ENCODE measurements at places on chromosomes 6 and 20.

GRCh38 chr6:140058863-140059262, 684.4 kb upstream of the CITED2 start:
- no peak for DNase-seq

DNA sequence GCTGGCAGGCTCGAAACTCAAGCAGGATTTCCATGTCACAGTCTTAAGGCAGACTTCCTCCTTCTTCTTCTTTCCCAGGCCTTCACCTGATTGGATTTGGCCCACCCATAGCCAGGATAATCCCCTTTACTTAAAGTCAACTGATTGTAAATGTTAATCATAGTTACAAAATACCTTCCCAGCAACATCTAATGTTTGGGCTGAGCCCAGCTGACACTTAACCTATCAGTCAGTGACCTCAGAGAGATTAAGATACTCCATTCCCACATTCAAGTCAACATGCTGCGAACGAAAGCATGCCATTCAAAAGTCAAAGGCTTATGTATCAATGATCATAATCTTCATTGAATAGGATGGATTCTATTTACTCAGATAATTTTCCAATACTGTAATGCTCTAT, 16.0 kb downstream of the MAP7 start:
- no peak for DNase-seq

DNA sequence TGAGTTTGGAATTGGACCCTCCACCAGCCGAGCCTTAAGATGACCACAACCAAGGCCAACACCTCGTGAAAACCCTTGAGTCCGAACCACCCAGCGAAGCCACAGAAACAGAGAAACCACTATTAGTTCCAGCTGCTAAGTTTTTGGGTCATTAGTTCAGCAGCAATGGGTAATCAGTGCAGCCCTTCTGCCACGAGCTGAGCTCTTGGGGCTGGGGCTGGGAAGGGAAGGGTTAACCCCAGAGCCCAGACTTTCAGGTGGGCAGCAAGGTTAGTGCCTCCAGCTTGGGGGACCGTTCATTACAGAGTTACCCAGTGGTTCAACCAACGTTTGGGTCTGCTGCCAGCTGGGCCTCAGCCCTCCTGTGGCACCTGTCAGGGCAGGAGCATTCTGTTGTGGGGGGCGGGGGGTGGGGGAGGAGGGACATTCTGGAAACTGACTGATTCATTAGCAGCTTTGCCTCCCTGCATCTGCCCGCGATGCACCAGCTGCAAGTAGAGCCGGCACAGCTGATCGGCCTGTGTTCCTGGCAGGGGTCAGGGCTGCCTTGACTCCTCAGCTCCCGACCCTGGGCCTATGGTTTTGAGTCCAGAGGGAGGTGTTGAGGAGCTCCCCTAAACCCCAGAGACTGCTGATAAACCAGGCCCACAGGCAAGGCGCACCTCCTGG, 52.7 kb downstream of the TGM2 start:
- peak; percentile 7 for DNase-seq

GRCh38 chr6:36717871-36718540, 20.4 kb downstream of the RAB44 start:
- DNase-seq: no peak

- no peak for DNase-seq
Observed at GRCh38 chr6:41929924-41930323, 8.6 kb downstream of the BYSL start.

DNA sequence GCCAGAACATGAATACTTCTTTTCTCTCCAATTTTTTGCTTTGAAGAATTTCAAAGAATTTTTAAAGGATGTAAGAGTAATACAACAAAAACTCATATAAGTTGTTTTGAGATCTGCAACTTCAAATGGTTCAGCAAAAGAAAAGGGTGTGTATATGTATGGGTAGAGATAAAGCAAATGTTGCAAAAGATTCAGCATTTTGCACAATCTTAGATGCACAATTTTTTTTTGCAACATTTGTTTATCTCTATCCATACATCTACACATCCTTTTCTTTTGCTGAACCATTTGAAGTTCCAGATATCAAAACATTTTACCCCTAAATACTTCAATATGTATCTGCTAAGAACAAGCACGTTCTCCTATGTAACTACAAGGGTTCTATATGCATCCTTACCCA, 47.4 kb upstream of the FAM83C start:
- no peak for DNase-seq

GRCh38 chr6:80523010-80523409, 416.5 kb downstream of the BCKDHB start:
- DNase-seq: no peak

DNA sequence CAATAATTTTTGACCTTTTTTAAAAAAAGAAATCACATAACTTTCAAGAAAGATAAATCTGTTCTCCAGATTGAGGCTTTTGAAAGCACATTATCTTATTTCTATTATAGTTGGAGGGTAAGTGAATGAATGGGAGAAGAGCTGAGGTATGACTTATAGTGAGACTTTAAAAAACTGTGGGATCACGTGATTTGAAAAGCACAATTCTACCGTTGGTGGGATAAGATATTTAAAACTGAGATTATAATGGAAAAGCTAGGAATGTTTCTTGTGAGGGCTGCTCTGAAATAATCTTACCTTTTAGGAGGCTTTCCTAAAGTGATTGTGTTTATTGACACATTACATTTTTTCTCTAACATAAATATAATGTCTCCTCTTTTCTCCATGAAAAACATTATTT, 9.5 kb upstream of the OPN5 start:
- DNase-seq: no peak

DNA sequence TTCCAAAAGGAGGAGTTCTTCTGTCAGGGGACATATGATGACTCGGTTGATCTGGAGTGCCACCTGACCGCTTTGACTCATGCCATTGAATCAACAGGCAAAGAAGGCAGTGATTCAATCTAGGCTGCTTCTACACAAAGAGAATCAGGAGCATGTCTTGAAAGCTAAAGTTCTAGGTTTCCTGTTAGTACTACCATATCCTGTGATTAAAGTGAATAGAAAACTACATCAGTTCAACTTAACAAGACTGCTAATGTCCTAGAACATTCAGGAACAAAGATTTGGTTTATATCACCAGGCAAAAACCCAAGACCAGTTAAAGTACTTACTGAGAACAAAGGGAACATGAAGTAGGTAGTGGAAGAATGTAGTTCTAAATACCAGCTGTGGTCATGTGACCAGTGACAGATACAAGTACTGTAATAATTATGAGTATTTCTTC, 216.8 kb upstream of the SGK1 start:
- no peak for DNase-seq

GRCh38 chr20:1721687-1722512, 64.3 kb upstream of the SIRPG start:
- no peak for DNase-seq

GRCh38 chr6:51019806-51020205, 201.1 kb downstream of the TFAP2B start:
- DNase-seq: no peak

GRCh38 chr6:149933036-149933435, 8.8 kb upstream of the ULBP2 start:
- DNase-seq: no peak

DNA sequence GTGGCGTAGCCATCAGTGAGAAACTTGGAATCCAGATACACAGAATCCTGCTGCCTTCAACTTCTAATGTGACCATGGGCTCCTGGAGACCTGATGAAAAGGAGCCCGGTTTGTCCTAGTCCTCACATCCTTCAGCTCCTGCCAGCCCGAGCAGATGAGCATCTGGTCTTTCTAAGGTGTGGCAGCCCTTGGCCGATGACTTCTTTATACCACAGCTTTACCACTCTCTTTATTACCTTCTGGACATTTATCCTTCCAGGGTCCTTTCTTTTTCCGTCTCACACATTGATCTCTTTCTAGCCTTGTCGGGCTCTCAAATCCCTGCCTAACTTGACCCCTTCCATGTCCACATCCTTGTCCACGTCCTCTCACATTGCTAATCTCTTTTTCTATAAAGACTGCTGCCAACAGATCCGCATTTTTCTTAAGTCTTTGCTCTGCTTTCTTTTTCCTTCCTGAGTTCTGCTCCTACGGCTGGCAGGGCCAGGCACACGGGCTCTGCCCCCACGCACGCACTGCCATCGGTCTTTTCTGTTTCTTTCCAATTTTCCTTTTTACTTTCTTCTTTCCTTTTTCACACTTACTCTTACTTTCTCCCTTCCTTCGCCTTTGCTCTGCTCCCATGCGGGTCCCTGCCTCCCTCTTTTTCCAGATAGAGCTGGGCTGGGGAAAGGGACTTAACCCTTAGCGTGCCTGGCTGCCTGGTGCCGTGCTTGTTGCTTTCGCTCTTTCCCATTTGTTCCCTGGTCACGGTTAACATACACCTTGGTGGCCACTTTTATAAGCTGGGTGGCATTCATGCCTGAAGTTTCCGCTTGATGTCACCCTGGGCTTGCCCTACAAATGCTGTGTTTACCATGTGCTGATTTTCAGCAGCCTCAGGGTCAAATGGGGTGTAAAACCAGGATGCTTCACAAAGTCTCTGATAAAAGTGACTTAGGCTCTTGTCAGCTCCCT, 9.4 kb upstream of the GMPR start:
- no peak for DNase-seq

GRCh38 chr20:11982289-11982954, 64.7 kb downstream of the BTBD3 start:
- DNase-seq: no peak

GRCh38 chr6:33320315-33321181, 3.0 kb upstream of the ZBTB22 start:
- no peak for DNase-seq

GRCh38 chr6:147227770-147228320, 23.6 kb downstream of the STXBP5 start:
- DNase-seq: no peak

DNA sequence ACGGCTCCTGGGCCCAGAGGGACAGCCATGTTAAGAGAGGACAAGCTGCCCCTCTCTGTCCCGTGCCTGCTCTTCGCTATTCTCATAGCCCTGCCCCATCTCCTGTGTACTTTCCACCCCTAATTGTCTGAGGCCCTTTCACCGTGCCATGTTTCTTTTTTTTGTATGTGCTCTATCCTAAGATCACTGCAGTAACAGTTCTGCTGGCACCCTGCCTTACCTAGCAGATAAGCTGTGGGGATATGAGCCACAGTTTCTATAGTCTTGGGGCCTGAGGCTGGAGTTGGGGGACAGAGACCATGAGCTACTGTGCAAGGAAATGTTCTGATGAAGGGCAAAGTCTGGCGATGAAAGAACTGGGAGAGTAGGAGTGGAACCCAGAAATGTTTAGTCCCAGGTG, 269.5 kb upstream of the CITED2 start:
- no peak for DNase-seq

DNA sequence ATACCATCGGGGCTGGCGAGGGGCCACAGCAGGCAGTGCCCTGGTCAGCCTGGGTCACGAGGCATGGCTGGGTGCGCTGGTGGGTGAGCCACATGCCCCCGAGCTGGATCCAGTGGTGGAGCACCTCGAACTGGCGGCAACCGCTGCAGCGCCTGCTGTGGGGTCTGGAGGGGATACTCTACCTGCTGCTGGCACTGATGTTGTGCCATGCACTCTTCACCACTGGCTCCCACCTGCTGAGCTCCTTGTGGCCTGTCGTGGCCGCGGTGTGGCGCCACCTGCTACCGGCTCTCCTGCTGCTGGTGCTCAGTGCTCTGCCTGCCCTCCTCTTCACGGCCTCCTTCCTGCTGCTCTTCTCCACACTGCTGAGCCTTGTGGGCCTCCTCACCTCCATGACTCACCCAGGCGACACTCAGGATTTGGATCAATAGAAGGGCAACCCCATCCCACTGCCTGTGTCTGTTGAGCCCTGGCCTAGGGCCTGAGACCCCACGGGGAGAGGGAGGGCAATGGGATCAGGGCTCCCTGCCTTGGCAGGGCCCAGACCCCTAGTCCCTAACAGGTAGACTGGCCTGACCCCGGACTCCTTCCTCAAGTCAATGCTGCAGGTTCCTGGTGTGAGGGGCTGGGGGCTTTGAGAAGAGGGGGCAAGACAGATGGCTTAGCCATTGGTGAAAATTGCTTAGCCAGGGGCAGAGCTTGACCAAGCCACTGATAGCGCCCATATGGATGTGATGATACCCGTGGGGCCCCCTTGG, 598 bp downstream of the TMEM239 start:
- no peak for DNase-seq

GRCh38 chr20:45392733-45393132, 14.6 kb upstream of the TP53TG5 start:
- DNase-seq: no peak

DNA sequence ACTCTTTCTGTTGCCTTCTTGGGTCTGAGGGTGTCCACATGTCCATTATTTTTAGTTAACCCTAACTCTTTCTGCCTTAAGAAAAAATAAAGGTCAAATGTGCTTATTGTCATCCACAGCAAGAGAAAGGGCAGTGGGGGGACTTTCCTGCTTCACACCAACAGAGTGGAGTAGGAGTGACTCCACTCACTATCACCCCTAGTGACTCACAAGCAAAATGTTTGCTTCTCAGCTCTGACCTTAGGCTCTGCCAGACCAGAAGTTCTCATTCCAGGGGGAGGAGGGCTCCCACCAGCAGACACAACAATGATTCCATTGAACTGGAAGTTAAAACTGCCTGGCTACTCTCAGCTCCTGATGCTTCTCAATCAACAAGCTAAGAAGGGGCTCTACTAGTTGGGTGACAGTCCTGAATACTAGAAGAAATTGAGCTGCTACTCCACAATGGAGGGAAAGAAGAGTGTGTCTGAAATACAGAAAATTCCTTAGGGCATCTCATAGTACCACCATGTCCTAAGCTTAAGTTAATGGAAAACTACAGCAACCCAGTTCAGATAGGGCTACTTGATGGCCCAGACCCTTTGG, 83.9 kb upstream of the AFDN start:
- DNase-seq: no peak

DNA sequence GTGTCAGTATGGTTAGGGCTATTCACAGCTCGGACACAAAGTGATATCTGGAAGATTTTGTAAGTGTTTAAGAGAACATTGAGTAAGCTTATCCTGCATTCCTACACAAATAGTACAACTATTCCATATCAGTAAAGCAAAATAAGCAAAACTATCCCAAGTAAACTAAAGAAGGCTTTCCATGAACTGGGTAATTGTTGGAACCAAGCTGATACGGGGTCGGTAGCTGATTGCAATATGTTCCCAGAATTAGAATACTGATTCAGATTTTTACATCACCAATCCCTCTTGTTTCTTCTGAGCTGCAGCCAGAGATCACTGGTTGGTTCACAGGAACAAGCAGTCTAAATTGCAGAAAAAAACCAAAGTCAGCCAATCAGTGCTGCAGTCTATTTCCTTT, 54.1 kb downstream of the CDS2 start:
- no peak for DNase-seq

GRCh38 chr6:90739339-90739738, 152.5 kb upstream of the MAP3K7 start:
- DNase-seq: no peak

DNA sequence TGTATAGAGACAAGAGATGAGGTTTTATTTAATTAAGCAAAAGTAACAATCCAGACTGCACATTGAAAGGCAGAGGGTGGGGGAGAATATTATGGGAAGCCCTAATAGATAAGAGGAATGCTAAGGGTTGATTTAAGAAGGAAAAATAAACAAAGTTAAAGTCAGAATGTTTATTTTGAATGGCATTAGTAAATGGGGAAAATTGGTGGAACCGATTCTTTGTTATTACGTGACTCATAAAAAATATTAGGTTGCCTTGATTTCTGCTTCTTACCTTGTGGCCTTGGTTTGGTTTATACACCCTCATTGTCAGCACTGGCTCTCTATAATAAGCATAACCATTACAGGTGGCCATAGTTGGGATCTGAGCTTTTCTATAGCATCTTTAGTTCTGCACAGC, 674.8 kb upstream of the CITED2 start:
- DNase-seq: no peak

GRCh38 chr20:568097-568652, 24.6 kb upstream of the CSNK2A1 start:
- no peak for DNase-seq

- peak; percentile 33 for DNase-seq
Observed at GRCh38 chr6:69917834-69918233, 51.5 kb downstream of the COL19A1 start.

Measured in stimulated activated CD8-positive, alpha-beta memory T cell treated with anti-CD3 and anti-CD28 coated beads, Interleukin-4, amount 100 ng/mL, for 48 hours (primary cell).